ENCODE measurements at places on chromosomes 11 and 22.

DNA sequence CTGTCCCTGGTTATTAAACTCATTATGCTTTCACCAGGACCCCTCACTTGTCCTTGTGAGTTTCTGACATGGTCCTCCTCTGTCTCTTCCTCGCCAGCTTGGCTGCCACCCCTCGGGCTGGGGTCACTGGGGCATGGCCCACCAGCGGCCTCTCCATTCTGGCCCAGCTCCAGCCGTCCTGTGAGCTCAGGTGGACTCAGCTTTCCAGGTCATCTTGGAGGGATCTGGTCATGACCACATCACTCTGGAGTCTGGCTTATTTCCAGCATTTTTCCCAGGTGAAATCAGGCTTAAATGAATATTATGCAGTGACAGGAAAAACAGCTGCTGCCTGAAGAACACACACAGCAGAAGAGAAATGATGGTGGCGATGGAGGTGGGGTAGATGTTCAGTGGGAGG, 224.5 kb downstream of the ADAMTS15 start:
- no peak for DNase-seq

- DNase-seq, result no peak
Observed at GRCh38 chr11:127859941-127860354, 727.4 kb downstream of the ETS1 start.

DNA sequence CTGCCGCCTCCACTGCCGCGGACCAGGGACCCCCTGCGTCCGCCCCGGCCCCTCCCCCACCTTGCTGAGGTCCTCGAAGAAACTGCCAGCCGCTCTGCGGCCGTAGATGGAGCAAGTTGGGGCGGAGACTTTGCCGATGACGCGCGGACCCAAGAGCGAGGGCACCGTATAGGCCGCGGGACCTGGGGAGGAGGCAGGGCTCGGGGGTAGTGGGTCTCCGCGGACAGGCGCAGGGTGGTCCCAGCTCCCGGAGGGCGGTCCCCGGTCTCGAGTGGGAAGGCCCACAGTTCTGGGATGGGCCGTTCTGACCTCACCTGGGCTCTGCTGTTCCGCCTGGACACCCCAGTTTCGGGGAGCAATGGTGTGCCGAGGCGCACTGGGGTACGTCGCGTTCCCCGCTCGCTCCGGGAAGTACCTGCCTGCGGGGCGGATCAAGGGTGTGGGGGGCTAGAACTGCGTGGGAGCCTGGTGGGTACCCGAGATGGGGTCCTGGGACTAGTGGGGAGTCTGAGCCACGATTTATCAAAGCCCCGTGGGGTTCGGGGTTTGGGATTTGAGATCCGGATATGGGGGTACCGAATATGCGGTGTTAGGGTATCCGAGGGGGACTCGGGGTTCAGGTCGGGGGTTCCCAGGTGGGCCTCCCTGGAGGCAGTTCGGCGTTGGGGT, 1.2 kb upstream of the TYMP start:
- peak; percentile 69 for DNase-seq

DNA sequence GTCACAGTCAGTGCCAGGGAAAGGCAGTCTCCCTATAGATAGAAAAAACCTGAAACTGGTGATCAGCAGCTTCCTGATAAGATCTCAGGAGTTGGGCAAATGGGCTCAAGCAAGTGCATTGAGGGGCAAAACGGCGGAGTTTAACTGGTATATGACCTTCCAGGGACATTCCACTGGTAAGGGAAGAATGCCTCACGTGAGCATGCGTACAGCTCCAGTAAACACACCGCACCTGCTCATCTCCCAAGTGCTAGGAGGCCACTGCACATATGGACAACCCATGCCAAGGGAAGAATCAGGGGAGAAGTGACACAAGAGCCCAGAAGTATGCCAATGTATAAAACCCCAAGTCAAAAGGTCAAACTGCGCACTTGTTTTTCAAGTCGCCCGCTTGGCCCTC, 11.6 kb downstream of the HEPHL1 start:
- no peak for DNase-seq

DNA sequence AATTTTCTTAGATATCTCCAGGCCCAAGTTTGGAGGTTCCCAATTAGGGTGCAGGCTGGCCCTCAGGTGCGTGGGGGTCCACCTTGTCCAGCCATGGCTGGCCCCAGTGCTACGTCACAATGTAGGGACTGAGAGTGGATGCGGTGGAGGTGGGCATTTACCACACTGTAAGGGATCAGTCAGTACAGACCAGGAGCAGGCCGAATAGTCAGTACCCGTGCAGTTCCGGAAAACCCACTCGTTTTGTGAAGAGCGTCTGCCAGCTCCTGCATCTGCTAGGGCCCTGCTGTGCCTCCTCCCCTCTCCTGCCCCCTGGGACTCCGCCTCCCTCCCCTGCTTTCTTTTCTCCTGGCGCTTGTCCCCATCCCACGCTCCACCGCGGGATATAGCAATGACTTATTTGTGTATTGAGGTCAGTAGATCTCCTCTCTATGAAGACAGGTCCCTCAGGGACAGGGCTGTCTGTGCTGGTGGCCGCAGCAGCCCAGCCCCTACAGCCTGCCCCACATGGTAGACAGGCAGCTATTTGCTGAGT, 50.4 kb upstream of the SEPTIN5 start:
- no peak for DNase-seq

DNA sequence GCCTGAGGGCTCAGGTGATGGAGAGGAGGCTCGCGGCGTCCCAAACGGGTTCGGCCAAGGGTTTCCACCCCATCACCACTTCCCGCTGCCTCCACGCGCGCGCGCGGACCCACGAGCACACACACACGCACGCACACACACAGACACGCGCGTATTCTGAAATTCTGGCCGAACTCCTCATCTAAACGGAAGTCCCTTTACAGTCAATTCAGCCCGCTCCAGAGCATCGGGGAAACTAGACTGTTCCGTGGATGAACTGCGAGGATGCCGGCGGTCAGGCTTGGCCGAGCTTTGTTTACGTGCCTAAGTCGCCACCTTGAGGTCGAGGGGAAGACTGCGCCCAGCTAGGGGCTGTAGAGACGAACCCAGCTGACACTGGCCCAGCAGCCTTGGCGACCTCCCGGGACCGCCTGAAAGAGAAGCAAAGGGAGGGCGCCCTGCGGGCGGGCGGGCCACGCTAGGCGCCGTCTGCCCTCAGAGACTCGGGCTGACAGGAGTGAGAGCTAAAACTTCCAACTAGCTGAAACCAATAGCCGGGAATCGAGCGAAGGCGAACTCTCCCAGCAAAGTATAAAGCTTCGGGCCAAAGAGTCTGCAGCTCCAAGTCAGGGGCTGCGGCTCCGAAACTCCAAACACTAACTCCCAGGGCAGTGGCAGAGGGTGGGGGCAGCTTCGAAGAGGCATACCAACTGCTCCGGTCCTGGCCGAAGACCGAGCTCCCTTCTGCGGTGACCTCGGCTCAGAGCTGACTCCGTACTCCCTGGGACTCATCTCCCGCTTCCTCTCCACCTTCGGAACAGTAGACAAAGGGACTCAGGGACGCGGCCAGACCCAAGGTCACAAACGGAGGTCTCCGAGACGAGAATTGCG, 124.7 kb upstream of the C11orf58 start:
- DNase-seq, result no peak

- DNase-seq, result no peak
Observed at GRCh38 chr11:113440816-113441215, 34.4 kb downstream of the DRD2 start.

DNA sequence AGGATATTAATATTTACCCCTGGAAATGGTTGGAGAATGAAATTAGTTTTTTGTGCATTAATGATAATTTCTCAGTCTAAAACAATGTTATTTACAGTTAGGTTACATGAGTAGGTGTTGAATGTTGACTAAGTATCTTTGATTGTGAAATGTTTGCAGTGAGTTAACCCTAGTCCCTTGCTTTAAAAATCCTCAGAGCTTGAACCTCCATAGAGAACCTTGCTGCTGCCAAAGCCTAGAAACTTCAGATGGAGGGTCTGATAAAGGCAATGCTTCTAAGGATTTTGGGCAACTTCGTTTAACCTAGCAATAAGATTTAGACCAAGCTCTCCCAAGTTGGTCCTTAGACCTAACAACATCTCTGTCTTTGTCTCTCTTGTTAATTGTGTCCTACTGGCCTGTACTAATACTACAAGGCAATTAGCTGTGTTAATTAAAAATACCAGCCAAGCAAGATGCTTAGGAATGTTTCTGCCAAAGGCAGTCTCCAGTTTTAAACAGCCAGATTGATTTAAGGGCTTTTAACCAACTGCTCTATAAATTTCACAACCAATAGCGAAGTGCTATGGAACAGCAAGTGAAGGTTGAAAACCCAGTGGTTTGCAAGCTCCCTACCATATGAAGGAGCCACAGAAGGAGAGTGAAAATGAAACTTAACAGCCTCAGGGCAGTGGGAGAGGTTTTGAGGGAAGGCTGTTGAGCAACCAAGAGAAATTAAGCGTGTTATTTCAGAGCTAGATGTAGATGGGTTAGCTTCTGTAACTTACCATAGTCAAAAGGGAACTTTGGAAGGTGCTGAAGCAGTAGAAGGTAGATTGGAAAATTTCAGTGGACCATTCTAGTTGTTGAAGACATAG, 295.9 kb upstream of the ANO5 start:
- DNase-seq, result no peak

DNA sequence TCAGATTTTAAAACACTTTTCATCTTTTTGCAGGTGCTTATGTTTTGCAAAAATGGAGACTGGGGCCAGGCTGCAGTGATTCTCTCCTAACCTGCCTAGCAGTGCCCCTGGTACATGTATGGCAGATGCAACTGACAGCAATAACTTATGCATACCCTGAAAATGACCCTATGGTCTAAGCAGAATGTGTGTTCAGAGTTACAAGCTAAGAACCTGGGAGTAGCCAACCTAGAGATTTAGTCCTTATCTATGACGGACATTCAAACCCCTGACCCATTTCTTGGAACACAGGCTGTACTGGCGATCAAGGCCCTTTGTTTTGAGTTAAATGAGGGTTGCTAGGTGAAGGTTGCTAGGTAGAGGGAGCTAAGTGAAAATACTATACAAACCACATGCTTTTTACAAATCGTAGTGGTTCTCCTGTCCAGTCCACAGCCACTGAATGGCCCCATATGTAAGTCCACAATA, 184.9 kb upstream of the SESN3 start:
- no peak for DNase-seq

DNA sequence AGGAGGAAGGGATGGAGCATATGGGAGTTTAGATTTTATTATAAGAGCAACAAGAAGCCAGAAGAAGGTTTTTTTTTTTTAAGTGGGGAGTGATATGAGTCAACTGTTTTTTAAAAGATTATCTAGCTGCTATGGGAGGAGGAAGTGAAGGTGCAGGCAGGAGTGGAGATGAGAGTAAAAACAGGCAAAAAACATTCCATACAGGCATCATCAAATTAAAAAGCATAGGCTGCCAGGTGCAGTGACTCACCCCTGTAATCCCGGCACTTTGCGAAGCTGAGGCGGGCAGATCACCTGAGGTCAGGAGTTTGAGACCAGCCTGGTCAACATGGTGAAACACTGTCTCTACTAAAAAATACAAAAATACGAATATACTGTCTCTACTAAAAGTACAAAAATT, 368.4 kb upstream of the MTNR1B start:
- DNase-seq, result no peak

- DNase-seq, result peak; percentile 22
Observed at GRCh38 chr11:14644226-14645014, 816 bp downstream of the PDE3B start.

- DNase-seq, result no peak
Observed at GRCh38 chr22:48677621-48678020, 1150.1 kb downstream of the BRD1 start.

- no peak for DNase-seq
Observed at GRCh38 chr22:44338177-44338810, 25.5 kb upstream of the SHISAL1 start.

DNA sequence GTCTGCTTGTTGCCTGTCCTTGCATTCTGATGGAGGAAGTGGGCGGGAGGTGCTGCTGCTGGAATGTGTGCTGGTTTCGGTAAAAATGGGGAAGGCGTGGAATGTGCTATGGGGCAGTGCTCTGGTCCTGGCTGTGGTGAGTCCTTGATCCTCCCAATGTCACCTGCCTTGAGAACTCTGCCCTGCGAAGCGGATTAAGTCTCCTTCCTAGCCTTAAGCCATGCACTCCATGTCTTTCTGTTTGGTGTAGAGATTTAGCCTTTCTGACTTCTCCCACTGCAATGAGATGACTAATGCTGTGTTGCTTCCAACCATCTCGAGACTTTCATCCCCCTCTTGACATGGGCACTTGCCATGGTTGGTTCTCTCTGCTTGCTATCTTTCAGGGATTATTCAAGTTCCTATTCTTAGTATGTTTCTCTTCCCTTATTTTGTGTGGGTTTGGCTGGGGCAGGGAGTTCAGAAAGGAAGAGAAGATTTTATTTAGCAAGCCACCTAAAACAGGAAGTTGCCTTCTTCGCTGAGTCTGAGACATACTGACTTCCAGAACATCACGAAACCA, 687.9 kb downstream of the NTM start:
- DNase-seq, result no peak

- DNase-seq, result no peak
Observed at GRCh38 chr22:43835736-43836135, 23.6 kb upstream of the EFCAB6 start.

GRCh38 chr22:36731916-36732315, 28.4 kb upstream of the CACNG2 start:
- no peak for DNase-seq

DNA sequence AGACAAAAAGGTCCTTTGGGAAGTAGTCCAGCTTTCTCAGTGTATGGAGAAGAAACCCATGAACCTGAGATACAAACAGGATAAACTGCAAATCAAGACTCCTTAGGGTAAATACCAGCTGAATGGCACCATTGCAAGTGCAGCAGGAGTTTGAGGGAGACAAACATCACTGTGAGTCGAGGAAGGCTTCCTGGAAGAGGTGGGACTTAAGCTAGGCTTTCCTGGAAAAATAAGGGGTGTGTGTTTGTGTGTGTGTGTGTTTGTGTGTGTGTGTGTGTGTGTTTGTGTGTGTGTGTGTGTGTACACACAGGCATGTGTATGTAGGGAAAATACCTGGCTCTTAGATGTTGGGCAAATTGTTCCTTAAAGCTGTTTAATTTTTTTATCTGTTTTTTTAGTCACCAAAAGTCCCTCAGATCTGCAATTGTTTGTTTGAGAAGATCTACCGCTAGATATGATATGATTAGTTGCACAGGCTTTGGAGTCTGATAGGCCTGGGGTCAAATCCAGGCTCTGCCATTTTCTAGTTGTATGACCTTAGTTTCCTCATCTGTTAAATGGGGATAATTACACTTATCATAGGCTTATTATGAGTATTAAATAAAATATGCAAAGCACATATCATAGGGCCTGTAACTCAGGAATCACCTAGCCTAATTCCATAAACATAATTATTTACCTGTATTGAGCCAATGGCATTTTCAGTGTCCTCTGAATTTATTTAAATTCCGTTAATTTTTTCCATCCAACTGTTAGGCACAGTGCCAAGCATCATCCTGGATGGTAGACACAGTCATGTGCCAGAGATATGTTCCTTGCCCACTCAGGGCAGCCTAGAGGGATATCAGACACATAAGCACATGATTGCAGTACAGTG, 85.6 kb upstream of the EED start:
- DNase-seq, result no peak

GRCh38 chr11:34738237-34738636, 117.3 kb downstream of the EHF start:
- no peak for DNase-seq

- no peak for DNase-seq
Observed at GRCh38 chr11:61132646-61133045, 28.6 kb downstream of the VPS37C start.
